ENCODE measurements at places on chromosomes 2 and 18.

GRCh38 chr18:51010218-51010617 is 19.8 kb upstream of the SMAD4 start:
- no peak for DNase-seq

DNA sequence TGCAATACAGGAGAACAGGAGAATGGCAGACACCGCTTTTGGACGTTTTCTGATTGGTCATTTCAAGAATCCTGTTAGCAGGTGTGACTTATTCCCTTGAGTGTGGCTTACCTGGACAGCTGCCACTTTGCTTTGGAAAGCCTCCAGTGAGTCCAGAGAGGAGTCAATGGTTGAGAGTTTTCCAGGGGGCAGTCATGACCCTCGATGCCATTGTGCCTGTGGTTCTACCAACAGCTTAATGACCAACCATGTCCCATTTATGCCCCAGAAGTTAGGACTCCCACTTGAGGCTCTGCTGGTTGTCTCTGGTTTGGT is 12.4 kb downstream of the IGFBP2 start:
- DNase-seq = no peak

DNA sequence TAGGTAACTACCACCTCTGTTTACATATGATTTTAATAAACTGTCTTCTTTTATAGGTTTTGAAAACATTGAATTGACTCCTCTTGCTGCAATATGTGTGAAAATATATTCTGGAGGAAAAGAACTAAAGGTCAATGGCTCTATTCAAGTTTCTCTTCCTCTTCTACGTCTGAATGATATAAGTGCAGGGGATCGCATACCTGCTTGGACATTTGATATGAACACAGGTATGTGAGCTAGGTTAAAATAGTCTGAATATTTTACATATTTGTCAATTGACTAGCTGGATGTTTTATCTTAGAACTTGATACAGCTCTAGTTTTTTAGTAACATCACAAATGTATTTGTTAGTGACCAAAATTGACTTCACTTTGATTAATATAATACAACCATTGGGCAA is 57.2 kb downstream of the FAM171B start:
- no peak for DNase-seq

DNA sequence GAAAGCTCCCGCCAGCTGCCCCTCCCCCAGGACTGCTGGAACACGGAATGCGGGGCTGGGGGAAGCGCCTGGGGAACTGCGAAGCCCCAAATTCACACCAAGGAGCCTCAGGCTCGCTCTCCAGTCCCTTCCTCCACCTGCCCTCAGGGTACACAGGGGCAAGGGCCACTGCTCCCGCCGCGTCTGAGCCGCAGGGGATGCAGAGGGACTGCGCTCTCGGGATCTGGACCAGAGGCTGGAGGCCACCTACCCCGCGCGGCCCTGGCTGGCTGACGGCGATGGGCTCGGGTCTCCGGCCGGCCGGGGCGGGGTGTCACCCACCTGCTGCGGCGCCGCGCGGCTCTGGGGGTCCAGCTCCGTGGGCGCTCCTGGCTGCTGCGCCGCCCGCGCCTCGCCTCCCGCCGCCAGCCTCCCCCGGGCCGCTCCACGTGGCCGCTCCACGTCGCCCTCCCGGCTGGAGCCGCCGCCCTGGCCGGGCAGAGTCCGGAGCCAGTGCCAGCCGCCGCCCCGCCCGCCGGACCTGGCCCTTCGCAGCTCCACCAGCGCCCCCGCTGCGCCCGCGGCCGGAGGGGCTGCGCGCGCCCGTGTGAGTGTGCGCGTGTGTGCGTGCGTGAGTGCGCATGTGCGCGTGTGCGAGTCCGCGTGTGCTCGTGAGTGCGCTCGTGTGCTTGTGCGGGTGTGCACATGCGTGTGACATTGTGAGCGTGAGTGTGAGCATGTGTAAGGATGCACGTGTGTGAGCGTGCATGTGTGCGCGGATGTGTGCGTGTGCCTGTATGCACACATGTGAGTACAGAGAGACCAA is at the start of gene CGREF1:
Gene CGREF1, minus strand, starts transcription at position 604 of the 805 bp plus-strand sequence. CDS start 14,762 bp downstream, outside the sequence.
- no peak for DNase-seq

GRCh38 chr2:158315803-158316414 is 140.6 kb downstream of the CCDC148 start:
- DNase-seq = no peak
